ENCODE measurements at places on chromosomes 1 and 21.
A peak's percentile ranks its signal among the peaks of the same experiment; 100 is the strongest.

DNA sequence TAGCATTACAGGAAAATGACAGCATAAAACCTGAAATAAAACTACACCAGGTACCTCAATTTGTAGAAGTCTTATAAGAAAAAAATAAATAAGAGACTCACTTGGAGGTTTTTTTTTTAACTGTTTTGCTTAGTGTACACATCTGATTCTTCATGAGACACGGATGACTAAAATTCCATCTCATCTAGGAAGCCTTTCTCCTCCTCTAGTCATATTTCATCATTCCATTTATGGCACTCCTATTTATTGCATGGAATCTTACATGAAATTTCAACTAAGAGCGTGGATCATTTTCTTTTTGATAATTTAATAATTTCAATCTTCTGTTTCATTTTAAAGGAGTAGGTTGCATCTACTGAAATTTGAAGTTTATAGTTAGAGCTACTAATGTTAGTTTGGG lies 1.6 kb upstream of the PTGS2 start:
- no peak for DNase-seq

DNA sequence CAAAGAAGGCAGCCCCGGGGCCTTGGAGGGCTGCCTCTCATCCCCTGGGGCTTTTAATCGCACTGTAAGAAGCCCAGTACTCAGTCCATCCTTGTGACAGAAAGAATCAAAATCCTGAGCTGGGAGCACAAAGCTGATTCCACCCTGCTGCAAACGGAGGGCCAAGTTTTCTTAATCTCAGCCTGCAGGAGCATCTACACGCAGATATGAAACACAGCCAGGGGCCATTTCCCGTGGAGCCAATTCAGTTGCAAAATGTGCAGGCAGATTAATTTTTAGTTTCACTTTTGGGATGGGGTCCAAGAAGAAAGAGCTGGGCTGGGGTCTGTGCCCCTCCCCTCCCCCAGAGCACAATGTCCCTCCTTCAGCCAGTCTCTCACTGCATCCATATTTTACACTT lies 4.4 kb downstream of the LYPD8 start:
- no peak for DNase-seq

- no peak for DNase-seq
These were observed 799.5 kb downstream of the LTN1 start for GRCh38 chr21:28193189-28193588.

DNA sequence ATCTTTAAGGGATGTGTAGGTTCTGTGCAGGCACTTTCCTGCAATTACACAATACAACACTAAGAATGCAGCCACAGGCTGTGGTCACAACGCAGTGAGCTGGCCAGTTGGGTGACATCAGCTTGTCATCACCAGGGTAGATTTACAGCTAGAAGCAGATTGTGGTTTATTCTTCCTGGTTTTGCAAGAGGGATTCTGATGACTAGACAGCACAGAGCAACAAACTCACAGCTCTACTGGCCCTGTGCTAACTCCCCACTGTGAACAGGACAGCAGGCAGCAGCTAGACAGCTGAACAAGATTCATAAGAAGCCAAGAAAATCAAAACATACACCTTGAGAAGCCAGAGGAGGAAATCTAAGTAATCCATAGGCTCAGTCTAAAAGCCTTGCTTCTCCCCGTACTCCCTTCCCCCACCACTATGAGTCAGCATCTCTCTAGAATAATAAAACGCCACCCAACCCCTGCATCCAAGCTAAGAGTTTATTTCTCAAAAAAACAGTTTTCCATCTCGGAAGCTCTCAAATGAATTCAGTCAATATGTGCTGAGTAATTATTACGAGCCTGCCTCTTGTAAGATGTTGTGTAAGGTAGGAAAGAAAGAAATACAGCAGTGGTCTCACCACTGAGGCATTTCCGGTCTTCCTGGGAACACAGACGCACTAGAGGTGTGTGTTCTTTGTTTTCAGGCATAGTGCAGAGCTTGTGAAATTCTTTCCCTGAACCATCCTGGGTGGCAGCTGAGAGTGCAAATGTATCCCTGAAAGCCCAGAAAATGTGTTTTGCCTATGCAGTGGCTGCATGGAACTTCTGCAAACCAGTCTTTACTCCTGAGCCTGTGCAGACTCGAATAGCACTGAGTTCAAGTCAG lies 162.8 kb downstream of the NTPCR start:
- DNase-seq: peak; percentile 99

DNA sequence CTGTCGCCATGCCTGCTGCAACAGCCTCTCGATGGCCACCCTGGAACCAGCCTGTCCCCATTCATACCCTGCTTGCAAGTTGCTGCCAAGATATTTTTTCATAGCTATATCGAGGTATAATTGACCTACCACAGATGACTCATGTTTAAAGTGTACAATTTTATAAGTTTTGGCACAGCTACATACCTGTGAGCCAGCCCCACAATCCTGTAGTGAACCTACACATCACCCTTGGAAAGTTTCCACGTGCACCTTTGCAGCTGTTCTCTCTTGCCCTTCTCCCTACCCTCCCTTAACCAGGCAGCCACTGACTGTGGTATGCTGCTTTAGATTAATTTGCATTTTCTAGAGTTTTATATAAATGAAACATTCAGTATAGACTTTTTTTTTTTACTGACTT lies 23.0 kb upstream of the KCNJ6 start:
- no peak for DNase-seq

DNA sequence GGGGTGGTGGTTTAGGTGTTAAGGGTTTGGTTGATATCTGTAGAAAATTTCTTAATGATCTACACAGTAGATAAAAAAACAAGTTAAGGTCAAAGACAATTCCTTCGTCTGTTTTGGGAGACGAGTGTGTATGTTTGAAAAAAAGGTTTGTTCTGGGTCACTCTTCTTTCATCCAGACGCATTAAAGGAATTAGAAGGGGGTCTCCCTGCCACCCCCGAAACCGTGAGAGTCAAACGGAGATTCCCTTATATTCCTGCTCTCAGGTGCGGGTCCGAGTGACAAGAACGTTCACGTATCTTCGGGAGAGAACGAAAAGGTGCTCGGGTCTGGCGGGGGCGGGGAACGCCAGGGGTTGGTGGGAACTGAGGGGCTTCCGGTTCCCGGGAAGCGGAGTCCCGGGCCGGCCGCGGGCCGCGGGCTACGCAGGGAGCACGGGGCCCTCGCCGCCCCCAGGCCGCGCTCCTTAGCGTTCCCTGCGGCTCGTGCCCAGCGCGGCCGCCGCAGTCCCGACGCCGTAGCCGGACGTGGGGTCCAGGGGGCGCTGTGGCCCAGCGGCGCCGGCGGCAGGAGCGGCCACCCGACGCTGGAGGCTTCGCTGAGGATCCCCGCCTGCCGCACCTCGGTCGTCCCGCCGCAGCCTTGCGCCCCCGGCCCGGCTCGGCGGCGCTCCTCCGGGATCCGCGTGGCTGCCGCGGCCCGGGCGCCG lies at the start of gene ZFYVE9:
TSS of gene ZFYVE9 (plus strand) at position 577 of the 707 bp plus-strand sequence. CDS start 91,118 bp downstream, outside the sequence.
- peak; percentile 72 for DNase-seq

DNA sequence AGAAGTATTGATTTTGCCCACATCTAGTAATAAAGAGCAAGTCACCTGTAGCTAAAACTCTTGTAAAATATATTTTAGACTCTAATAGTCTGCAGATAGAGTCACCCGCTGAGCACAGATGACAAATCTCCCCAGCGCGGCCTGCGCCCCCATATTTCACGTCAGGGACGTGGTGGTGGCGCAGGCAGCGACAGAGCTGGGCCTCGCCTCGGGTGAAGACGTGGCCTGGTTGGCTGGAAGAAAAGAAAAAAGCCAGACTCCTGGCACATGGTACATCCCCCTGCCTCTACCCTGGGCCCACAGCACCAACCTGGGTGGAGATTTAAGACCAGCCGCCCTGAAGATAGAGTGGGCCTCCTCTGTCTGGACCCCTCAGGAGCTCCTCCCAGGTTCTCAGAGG lies 6.0 kb upstream of the DMBX1 start:
- DNase-seq: no peak

DNA sequence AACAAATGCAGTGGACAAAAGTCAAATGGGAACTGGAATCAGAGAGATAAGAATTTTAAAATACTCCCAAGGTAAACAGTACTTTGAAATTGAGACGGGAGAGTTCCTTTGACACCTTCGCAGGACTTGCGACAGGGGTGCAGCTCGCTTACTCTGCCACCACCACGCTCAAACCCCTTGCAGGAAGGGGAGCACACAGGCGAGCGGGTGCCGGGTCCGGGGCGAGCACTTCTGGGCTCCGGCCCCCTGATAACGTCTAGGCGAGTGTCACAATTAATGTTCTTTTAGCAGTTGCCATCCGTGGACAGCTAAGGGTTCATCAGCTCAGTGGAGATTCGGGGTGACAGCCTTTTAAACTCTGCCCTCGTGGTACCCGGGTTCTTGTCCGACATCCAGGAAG lies 37.4 kb downstream of the CLDN17 start:
- no peak for DNase-seq

GRCh38 chr1:86765674-86766073 lies 61.3 kb downstream of the SH3GLB1 start:
- DNase-seq: no peak

GRCh38 chr1:8763888-8764287 lies 53.6 kb downstream of the RERE start:
- peak; percentile 33 for DNase-seq

GRCh38 chr1:84611796-84612195 lies 37.6 kb upstream of the CTBS start:
- DNase-seq: peak; percentile 39

GRCh38 chr1:24795236-24795635 lies 50.0 kb downstream of the CLIC4 start:
- DNase-seq: no peak

All from LHCN-M2 (cell line).